ENCODE measurements at places on chromosomes 3 and 15. TPM values are rescaled to one million over a fixed set of nuclear protein-coding genes. Genes with fewer than 3 reads are reported as not detected.

DNA sequence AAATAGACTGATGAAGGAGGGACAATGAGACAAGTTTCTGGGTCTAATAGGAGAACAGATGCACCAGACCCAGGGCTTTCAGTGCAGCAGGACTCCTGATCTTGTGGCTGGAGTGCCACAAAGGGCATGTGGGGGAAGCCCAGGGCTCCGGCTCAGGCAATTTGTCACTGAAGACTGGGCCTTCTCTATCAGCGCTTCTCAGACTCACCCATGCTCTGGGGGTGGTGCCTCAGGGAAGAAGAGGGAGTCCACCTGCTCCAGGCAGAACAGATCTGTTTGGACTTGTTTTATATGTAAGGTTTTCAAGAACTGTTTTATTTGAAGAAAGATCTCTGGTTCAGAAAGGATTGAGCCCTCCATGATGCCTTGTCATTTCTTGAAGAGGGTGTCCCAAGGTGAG is 112.4 kb upstream of the TLE3 start:
- DNase-seq: no peak

GRCh38 chr3:4021162-4021561 is 221.9 kb downstream of the LRRN1 start:
- no peak for DNase-seq

DNA sequence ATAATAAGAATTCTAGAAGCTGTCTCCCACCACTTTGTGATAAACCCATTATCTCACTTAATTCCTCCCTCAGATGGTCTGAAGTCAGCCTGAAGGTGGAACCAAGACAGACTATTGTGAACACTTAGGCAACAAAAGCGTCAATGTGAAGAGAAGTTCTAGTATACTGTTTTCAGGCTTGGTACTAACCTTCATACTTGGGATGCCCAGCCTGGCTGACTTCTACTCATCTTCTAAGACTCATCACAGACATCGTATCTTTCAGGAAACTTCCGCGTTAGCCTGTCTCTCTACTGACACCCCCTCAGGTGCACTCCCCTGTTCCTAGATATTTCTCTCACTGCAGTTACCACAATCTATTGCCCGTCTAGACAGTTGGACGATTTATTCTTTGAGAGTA is 201.2 kb downstream of the SATB1 start:
- DNase-seq: no peak

DNA sequence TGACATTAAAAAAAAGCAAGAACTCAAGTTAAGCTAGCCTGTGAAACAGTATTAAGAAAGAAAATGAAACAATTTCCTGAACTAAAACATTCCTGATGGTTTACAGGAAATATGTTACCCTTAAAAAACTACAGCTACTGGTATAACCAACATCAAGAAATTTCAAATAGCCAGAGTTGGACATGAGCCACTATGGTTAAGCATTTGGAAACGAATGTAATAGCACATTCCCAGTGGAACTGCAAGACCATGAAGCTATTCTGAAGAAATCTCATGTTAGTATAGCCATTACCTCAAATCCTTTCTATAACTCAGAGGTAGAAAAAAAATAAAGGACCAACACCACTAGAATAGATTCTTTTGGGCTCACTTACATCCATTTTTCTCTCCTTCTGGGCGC is 30.2 kb downstream of the CPNE4 start:
- peak; percentile 84 for DNase-seq

DNA sequence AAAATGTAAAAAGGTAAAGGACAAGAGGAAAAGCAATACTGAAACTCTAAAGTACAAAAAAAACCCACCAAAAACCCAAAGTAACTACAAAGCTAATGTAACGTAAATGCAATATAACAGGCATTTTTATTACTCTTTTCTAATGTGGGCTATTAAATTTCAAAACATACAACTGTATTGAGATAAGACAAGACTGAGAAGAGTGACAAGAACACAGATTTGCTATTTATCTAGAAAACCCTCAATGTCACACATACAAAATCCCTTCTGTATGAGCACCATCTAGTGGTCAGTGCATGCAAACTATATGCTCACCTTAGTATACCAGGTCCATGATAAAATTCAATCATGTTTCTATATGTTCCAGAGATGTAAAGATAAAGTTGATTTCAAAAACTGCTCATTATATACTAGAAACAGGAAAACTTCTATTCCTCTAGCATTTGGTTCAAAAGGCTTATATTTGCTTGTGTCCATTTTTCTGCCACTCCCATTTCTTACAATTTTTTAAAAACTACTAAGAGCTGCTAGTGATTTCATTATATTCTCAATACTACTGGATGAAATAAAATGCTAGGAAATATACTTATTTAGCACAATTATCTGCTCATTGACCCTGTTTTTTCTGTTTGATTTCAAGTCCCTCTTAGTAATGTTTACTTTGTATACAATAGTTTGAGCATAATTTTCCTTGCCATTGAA is 111.4 kb downstream of the DLG1 start:
- DNase-seq: peak; percentile 73

DNA sequence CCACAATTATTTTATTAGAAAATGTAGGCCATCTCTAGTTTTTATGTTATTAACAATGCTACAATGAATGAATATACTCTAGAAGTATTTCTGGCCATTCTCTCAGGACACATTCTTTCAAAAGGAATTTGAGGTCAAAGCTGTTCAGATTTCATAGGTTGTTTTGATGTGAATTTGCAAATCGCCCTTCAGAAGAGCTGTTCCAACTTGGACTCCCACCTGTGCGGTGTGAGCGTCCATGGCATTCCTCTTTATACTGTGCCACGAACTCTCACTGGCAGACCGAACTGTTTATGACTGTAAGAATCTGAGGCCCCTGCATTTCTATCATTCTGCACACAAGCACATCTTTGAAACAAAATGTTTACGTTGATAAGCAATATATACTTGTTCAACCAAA is 18.6 kb upstream of the SLC24A5 start:
- DNase-seq: no peak

Gene TRPM1
- total RNA-seq: not detected
